Urinary bladder (tissue), 4 donors: ENCODE measurements at places on chromosomes 6 and 20. TPM values are rescaled to one million over a fixed set of nuclear protein-coding genes. Genes with fewer than 3 reads are reported as not detected.
A peak's percentile ranks its signal among the peaks of the same experiment; 100 is the strongest.

DNA sequence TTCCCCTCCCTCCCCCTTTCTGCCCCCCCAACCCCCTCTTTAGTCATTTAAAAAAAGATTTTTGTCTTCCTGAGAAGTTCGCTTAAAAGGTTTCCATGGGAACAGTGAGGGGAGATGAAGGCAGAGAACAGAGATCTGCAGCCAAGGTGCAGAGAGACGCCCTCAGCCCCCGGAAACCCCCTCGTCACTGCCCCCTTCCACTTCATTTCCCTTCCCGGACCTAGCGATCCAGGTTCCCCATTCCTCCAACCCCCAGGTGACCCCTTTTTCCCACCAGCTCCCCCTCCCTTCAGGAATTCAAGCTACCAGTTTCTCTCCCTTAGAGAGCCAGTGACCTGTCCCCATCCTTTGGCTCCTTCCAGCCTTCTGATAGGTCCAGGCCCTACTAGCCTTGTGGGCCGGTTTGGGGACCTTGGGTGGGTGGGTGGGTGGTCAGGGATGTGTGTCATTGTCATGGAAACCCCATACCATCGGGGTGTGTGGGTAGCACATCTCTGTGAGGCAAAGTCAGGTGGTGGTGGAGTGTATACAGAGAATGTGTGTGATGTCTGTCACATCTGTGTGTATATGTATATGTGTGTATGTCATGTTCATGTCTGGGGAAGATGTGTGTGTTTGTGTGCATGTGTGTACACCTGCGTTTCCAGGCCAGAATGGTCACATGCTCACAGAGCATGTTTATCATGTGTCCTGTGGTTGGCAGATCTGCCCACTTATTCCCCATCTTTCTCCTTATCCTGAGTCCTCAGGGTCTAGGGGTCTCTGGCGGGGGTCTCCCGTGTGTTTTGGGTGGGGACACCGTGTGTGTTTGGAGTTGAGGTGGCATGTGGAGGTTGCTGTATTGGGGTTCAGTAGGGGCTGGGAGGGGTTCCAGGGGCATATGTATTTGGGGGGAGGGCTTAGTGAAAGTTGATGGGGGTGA is 7.0 kb downstream of the SYNGAP1 start:
- no peak for DNase-seq

GRCh38 chr6:43737272-43738081 is 32.5 kb upstream of the VEGFA start:
- no peak for DNase-seq

- DNase-seq, result no peak
These were observed 19.4 kb downstream of the TMEM200A start for GRCh38 chr6:130385064-130385695.

GRCh38 chr6:160055813-160056212 is 65.8 kb upstream of the SLC22A1 start:
- no peak for DNase-seq

- no peak for DNase-seq
These were observed 73.4 kb upstream of the NRSN1 start for GRCh38 chr6:24052590-24052961.

GRCh38 chr6:166105341-166106075 is 62.1 kb downstream of the TBXT start:
- no peak for DNase-seq

DNA sequence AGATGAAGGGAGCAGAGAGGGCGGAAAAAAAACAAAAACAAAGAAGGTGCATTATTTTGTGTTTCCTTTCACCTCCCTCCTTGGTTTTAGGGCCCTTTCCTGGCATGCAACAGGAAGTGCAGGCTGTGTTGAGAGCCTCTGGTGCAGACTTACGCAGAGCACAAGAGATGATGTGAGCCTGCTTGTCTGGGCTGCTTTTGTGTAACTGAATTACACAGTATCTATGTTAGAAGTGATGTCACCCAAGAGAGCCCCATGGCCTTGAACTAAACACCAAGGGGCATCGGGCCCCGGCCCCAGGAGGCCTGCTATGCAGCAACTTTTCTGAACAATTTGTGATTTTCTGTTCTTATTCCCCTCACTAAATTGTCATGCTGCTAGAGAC is 25.5 kb downstream of the GNAS start:
- no peak for DNase-seq

- DNase-seq, result no peak
These were observed 4.2 kb upstream of the ANGPT4 start for GRCh38 chr20:920311-920710.

GRCh38 chr6:158847786-158848185 is 28.6 kb upstream of the EZR start:
- DNase-seq, result no peak

GRCh38 chr6:107569473-107569872 is 79.6 kb downstream of the SOBP start:
- DNase-seq, result no peak

- no peak for DNase-seq
These were observed 67.4 kb upstream of the SNRPB2 start for GRCh38 chr20:16662467-16662866.

- no peak for DNase-seq
These were observed 17.9 kb upstream of the ZNF451 start for GRCh38 chr6:57072108-57072507.

GRCh38 chr20:17083738-17084137 is 143.1 kb upstream of the PCSK2 start:
- no peak for DNase-seq

GRCh38 chr6:168376120-168376519 is 56.5 kb upstream of the DACT2 start:
- DNase-seq, result no peak

DNA sequence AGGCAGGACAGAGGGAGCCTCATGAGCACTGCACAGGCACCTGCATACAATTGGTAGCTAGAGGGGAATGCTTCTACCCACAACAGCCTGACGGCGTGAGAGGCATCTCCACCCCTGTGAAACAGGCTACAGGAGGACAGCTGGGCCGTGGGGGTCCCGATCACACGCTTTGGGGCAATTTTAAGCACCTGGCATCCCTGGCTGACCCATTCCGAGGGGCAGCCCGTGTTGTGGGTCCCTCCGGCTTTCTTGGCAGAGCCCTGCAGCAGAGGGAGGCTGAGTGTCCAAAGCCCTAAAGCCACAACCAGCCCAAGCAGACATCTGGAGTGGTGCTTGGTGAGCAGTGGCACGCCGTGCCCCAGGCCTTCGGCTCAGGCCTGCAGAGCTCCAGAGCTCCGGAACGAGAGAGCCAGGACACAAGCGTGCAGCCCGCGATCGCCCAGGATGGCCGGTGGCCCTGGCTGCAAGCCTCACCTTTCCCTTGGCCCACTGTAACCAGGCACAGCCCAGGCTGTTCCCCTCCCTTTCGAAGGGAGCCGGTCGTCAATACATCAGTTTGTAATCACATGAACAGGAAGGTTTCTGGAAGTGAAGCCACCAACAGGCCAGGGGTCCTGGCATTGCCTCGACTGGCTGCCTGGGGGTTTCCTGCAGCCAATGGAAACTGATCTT is 81.4 kb downstream of the DLL1 start:
- DNase-seq, result no peak

GRCh38 chr6:90413867-90414266 is 117.2 kb upstream of the BACH2 start:
- peak; percentile 36 for DNase-seq

DNA sequence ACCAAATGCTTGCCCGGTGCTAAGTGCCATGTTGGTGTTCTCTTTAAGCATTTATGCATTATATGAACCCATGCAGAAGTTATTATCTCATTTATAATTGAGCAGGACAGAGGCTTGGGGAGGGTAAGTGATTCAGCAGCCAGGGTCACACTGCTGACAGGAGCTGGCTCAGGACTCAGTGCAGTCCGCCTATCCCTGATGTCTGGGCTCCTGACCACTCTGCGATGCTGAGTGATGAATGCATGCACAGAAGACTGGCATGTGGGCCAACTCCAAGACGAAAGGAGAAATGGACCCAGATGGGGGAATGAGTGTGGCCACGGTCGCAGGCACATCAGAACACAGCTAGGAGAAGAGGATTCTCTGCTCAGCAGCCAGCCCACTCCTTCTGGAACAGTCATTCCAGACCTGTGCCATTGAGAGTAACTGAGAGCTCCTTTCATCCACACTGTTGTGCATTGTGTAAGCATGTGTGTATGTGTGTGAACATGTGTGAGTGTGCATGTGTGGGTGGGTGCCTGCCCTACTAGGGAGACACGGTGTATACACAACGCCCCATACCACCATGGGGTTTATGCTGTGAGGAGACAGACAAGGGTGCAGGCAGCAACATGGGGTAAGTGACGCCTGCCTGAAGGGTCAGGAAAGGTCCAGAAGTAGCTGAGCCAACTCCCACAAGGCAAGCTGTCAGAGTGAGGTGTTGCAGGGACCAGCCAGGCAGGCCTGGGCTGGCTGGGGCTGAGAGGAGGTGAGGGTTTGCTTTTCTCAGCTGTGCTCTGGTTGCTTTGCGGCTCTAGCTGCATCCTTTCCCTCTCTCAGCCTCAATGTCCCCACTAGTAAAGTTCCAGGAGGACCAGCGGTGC is 97.8 kb upstream of the PMEPA1 start:
- no peak for DNase-seq

DNA sequence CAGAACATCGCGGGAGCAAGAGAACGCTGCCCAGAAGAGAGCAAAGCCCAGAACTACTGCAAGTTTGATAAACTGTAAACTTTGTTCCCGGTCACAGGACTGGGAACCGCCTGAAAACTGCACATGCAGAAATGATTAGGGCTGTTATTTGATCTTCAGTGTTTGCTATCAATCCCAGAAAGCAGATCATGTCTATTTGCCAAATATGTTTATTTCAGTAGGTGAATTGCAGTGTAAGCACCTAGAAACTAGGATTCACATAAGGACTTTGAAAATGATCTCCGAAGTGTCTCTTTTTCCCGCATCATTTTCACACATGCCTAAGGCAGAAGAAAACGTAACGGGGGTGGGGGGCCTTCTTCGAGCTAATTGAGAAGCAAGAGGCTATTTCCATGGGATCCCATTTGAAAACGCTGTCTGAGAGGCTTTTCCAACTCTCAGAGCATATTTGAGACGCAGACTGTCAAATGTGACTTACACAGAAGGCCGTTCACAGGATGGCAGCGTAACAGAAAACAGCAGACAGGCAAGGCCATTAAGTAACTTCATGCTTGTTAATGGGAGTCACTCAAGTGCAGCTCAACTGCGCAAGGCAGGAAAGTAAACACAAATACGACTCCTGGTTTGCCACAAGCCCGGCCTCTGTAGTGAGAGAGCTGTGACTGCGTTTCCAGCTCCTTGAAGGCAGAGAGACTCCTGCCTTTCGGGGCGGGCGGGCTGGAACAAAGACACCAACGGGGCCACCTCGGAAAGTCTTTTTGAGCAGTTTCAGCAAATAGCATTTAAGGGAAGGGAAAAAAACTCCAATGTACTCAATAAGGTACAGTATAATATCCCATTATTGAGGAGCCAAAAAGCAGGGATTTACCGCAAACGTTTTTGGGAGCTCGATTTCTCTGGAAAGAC is 144.7 kb upstream of the ZNF217 start:
- peak; percentile 72 for DNase-seq

DNA sequence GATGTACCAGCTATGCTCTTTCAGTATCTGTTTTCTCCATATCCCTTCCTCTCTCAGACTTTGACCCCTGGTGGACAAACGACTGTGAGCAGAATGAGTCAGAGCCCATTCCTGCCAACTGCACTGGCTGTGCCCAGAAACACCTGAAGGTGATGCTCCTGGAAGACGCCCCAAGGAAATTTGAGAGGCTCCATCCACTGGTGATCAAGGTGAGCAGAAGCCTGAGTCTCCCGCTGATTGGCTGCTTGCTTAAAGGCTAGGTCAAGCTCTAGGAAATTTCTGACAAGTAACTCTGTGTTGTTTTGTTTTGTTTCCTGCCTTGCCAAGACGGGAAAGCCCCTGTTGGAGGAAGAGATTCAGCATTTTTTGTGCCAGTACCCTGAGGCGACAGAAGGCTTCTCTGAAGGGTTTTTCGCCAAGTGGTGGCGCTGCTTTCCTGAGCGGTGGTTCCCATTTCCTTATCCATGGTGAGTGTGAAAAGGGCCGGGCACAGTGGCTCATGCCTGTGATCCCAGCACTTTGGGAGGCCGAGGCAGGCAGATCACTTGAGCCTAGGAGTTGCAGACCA is 28.6 kb downstream of the C6orf89 start:
- no peak for DNase-seq

GRCh38 chr20:25280051-25280573 is 32.2 kb downstream of the PYGB start:
- DNase-seq, result no peak

DNA sequence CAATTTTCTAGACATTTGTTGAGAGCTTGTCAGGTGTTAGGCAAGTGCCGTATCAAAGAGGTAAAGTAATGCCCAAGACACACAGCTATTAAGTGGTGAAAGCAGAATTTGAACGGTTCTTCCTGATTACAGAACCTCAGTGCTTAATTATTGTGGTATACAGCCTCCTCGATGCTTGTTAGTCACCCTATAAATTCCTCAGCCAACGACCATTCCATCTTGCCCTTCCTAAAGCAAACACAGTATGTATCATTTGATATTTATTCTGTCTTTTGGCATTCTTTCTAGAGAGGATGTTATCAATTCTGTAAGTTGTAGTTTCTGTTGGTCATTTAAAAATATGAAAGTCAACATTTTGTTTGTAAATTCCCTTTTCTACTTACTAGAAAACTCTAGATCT is 297.8 kb upstream of the BMP2 start:
- DNase-seq, result no peak

DNA sequence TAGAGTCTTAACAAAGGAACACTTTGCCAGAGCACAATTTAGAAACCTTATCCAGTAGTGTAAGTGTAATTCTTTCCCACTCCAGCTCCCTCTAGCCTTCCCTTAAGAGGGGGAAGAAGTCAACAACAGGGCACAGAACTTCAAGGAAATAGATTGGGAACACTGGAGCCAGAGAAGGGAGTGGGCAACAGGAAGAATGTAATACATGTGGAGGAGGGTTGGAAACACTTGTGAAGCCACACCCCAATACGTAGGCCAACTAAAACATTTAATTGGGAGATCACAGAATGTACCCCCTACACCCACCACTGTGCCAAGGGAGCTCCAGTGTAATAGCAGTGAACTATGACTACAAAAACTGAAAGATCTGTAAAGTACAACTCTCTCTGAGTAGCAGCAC is 735.7 kb upstream of the HS3ST5 start:
- DNase-seq, result no peak

GABRR1 gene
- total RNA-seq, result not detected

TNFAIP3 gene
- 17.0 TPM for total RNA-seq

TNNC2 gene
- total RNA-seq, result 23.2 TPM

HLA-DRB1 gene
- 10.2 TPM for total RNA-seq

NEURL2 gene
- 4.8 TPM for total RNA-seq

BANF2 gene
- total RNA-seq, result not detected

TMC2 gene
- 0.16 TPM for total RNA-seq

GSTA2 gene
- not detected for total RNA-seq

SLC13A3 gene
- total RNA-seq, result 5.4 TPM

SLC26A8 gene
- 0.11 TPM for total RNA-seq

PSORS1C2 gene
- total RNA-seq, result not detected

NRSN1 gene
- total RNA-seq, result 0.90 TPM
